ENCODE measurements at places on chromosomes 13 and 19.
A peak's percentile ranks its signal among the peaks of the same experiment; 100 is the strongest.

DNA sequence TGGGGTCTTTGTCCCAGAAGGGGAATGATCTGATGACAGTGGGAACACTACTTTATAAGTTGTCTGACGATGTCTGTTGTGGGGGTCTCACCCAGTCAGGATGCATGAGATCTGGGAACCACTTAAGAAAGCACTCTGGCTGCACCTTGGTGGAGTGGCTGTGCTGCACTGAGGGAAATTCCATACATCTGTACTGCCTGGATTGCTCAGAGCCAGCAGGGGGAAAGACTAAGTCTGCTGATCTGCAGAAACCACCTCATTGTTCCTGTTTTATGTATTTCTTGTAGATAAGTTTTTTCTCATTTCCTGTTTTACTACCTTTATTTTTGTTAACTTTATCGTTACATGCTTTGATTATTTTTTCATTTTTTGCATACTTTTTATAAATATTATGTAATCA is 27.3 kb downstream of the ZNF430 start:
- ATAC-seq = no peak

DNA sequence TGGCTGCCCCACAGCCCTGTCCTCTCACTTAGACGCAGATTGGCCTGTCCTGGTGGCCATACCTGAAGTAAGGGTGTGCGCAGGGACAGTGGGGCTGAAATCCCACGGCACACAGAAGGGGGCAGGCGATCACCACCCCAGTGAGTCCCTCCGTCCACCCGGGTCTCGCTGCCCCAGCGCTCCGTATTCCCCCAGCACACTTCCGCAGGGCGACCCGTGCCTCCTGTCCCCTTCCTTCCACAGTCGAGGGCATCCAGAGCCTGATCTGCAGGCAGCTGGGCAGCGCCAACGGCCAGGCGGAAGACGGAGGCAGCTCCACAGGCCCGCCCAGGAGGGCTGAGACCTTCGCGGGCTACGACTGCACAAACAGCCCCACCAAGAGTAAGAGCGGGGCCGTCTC is 25.3 kb downstream of the PEX11G start:
- no peak for ATAC-seq

DNA sequence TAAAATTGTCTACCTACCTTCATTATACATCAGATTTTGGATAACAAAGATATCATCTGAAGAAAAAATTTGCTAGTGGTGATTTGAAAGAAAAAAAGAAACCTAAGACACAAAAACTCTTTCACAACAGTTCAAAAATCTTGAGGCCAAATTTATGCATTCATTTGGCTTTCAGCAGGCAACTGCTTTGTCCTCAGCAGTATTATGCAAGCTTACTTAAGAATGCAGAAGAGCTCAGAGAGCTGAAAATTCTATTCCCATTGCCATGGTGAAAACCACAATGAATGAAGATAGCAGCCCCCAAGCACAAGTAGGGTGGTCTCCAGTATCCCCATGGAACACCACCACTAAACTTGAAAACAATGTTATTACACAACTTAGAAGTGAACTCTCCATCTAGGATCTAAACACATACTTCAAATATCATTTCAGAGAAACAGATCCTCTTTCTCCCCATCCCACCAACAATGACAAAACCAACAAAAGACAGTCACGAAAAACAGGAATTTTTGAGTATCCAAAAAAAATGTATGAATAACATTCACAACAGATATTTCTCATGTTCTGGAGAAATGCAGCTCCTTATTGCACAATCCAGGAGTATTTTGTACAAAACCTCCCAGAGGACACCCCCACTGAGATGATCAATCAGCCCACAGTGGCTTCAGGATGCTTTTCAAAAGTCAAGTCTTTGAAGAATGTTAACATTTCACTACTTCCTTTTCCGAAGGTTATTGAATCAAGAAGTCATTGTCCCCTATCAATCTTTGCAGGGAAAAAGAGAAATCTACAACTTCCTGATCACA is 192.7 kb downstream of the LHFPL6 start:
- no peak for ATAC-seq

DNA sequence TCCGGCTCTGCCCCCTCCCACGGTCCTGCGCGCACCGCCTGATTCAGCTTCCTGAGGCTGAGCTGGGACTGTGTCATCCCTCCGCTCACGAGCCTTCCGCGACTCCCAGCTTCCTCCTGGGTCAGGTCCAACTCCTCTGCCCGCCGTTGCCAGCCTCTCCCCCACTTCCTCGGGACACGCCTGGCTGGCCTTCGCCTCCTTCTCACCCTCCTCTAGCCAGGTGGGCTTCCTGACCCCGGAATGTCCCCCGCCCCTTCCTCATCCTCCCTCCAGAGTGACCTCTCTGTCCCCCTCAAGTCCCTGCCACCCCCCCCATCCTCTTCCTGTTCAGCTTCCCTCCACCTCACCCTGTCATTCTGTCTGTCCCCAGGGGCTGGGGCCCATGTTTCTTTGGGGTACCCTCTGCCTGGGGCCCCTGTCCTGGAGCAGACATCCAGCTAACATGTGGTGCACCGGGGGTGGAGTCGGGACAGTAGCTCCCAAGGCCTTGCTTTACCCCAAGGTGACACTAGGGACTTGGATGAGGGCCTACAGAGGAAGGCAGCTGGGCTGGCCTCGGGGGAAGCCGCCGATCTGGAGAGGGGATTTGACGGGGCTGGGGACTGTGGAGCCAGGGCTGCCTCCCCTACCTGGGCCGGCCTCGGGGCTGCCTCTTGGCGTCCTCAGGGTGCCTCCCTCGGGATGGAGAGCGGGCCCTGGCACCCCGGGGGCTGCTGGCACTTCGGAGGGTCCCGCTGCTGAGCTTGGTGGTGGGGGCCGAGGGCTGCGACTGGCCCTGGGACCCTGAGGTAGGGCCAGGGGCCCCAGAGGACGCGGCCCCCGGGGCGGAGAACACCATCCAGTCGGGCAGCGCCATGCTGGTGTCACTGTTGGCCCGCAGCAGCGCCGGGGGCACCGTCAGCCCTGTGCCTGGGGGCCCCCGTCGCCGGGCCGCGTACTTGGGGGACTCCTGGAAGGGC is 16.5 kb downstream of the SHANK1 start:
- ATAC-seq = no peak

DNA sequence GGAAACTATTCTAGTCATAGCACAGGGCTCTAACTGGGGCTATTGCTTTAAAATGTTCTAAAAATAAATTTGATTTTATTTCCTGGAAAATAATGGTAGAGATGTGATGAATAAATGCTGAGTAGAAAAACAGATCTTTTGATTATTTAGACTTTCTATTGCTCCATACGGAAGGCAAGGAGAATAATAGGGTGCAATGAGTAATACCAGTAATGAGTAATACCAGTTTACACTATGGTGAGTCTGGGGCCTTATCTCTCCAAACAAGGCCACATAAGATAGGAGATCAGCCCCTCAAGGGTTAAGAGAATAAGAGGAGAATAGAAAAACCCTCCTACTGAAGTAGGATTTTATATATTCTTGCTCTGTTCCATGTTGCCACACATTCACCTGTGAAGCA is 390.4 kb downstream of the KLF5 start:
- no peak for ATAC-seq

DNA sequence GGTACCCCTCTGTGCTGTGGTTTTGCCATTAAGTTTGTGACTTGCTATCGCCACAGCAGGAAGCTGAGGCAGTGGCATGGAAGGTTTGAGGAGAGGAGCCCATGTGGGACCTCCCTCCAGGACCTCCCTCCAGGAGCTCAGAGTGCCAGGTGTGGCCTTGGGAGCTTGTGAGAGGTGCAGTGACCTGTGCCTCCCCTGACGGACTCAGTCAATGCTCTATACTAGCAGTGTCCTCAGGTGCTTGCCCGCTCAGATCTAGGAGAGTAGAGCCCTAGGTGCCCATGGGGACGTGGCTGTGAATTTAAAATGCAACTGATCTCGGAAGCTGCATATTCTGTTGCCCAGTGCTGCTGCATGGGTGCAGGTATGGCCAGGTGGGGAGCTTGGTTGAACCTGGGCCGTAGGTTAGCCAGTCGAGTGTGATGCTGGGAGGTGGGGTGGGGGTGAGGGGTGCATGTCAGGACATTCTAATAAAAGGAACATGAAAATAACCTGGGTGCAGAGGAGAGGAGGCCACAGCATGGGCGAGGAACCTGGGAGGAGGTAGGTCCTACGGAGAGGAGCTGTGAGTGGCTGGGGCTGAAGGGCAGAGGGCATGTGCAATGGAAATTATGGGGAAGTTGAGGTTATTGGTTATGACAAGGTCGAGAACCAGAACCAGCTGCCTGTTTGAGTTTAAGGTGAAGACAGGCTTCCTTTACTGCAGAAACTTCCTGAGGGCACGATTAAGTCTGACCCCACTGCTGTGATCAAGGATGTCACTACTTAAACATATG is 41.6 kb downstream of the TEX29 start:
- ATAC-seq = peak; percentile 40

All from stimulated activated memory B cell treated with anti-CD40 and anti-IgM and Interleukin-4, amounts not matched to agents 10 μg/mL and 1 μg/mL and 100 μg/mL, for 72 hours (primary cell).